ENCODE measurements at places on chromosomes 3 and 15.
A peak's percentile ranks its signal among the peaks of the same experiment; 100 is the strongest.

DNA sequence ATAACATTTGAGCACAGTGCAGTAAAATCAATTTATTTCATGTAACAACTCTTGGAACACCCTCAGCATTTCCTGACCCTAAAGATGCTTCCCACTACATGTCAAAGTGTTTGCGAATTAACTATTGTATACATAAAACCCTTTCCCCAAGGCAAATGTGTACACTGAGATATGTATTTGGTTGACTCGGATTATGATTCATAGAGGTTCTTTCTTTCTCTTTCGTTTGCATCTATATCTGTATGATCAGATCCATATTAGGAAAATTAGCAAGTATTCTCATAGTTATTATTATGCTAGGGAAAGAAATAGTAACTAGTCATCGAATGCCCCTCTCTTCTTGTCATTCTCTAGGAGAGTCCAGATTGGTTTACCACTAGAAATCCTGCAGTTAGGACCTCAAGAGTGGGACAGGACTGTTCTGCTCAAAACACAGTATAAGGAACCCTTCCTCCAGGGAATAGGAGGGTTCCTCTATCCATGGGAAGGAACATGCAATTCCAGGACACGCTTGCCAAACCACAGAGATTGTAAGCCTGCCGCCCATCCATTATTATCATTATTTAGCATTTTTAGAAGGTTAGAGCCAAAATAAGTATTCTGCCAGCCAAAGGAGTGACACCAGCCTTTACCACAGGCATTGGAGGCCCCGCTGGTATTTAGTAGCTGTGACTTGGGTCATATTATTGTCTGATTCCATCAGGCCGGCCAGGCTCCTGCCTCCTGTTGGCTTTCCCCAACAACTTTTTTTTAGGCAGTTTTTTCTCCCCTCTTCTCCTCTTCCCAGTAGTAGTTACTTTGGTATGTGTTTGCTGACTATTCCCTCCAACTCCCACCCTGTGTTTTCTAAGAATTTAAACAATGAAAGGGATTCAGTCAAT lies 100.7 kb downstream of the GALK2 start:
- DNase-seq: no peak

- DNase-seq: no peak
Observed at GRCh38 chr3:126392246-126392645, 2.5 kb upstream of the CFAP100 start.

GRCh38 chr3:99128235-99128634 lies 226.7 kb upstream of the DCBLD2 start:
- DNase-seq: no peak

- DNase-seq: no peak
Observed at GRCh38 chr15:64209680-64210334, 47.0 kb upstream of the PPIB start.

DNA sequence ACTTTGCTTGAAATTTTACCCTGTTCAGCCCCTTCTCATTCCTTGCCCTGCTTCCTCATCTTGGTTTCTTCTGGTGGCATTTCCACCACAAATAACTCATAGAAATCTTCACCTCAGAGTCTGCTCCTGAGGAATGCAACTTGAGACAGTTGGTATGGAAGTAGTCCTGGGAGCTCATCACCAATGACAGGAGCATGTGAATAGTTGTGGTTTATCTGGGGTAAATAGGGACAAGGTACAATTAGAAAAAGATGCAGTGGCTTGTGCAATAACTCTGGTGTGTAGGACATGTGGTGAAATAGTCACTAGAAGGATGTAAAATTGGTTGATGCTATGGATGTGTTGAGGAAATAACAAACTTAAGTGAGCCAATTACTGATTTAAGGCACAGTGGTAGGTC lies 72.7 kb upstream of the CHRNA7 start:
- no peak for DNase-seq

GRCh38 chr15:101056366-101057334 lies 137.5 kb downstream of the LRRK1 start:
- no peak for DNase-seq

DNA sequence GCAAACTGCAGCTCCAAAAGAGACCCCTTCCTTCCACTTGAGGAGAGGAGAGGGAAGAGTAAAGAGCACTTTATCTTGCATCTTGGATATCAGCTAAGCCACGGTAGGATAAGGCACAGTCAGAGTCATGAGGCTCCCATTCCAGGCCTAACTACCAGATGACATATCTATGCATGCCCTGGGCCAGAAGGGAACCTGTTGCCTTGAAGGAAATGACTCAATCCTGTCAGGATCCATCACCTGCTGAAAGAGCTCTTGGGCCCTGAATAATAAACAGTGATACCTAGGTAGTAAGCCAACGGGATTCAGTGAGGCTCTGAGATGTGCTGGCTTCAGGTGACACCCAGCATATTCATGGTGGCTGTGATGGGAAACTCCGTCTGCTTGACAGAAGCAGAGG lies 118.5 kb upstream of the EPHA3 start:
- DNase-seq: no peak

DNA sequence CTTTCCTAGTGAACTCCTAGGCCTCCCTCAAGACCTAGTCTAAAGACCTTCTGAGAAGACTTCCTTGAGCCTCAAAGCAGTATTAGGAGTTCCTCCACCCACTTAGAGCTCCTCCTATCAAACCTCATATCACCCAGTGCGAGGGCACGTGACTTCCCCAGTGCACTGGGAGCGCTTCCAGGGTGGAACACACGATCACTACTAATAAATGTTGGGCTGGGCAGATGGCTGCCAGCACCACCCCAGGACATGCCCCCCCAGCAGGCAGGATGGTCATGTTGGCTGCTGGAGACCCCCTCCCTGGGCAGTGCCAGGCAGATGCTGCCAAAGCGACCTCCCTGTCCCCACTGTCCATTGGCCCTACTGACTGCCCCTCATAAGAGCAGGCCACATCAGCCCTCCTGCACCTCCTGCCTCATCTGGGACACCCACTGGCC lies 8.5 kb upstream of the PLXND1 start:
- no peak for DNase-seq

DNA sequence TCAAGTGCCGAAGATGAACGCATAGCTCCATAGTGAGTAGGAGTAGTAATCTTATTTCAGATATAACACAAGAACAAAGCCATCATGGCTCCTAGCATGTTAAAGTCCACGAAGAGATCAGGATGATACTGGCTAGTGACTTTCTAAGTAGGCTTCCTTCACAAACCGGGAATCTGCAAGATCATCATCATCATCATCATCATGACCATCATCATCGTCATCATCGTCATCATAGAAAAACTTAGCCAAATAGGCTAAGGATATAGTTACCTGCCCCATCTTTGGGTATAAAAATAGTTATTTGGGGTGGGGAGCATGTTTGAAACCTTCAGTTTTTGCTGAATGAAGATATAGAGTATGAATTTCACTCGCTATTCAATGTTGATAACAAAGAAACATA lies 57.9 kb downstream of the PYDC2 start:
- DNase-seq: no peak

DNA sequence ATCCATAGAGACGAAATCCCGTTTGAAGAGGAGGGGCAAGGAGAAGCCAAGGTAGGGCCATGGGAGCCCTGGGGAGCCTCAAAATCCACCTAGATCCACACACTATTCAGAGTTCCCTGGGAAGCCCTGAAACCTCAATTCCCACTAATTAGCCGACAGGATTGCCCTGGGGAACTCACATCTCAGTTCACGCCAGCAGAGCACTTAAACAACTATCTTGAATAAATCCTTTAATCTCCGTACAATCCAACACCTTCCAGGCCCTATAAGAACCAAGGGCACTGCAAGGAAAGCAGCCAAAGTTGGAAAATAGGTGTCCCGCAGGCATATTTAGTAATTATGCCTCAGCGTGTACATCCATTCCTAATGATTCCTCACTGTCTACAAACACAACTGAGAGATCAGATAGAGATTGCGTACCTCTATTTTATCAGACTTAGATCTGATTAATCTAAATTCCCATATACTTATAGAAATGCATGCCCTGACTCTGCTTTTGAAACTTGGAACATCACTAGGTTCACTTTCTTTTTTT lies 25.6 kb upstream of the EIF4A2 start:
- no peak for DNase-seq

GRCh38 chr3:170076715-170077238 lies 39.0 kb downstream of the GPR160 start:
- no peak for DNase-seq

DNA sequence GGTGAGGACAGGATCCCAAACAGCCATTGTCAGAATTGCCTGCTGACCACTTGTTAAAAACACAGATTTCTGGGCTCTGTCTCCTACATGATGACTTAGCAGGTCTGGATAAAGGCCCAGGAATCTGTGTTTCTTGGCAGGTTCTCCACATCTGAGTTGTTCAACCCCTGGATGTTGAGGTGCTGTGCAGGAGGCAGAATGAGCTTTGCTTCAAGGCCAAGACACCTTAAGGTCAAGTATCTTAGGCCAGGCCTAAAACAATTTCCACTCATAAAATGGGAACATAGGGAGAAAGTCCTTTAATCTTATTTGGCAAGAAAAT lies 678.7 kb upstream of the CFAP20DC start:
- no peak for DNase-seq

GRCh38 chr15:68792901-68793766 lies 27.6 kb downstream of the ANP32A start:
- no peak for DNase-seq

DNA sequence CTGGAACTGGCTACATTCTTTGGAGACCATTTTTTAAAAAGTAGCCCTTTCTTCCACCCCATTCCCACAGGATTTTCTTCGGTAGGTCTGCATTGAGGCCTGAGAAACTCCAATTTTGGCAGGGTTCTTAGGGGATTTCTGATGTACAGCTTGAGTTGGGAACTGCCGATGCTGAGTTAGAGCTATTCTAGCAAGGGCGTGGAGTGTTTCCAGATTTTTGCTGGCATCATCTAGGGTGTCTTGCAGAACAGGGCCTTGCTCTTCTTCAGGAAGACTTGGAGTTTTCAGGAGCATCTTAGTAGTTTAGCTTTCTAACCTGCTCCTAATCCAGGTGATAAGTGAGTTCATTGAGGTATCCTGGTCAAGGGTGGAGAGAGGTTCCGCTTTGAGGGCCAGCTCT lies 41.0 kb downstream of the SV2B start:
- DNase-seq: no peak

- peak; percentile 6 for DNase-seq
Observed at GRCh38 chr3:149430216-149430615, 44.3 kb upstream of the TM4SF4 start.

DNA sequence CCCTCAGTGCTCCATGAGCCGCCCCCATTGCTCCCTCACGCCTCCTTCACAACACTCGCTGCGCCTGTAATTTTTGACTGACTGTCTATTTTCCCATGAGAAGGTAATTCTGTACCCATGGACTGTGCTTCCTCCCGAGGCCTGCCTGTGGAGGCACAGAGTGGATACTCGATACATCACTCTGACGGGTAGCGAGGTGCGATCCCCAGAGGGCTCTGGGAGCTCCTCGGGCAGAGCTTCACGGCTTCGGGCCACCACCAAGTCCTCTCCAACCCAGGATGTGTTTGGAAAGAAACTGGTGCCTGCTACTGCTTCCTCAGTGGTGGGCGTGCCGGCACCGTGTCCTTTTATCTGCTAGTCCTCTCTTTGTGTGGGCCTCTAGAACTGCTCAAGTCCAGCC lies 108.6 kb upstream of the DLG1 start:
- DNase-seq: no peak

DNA sequence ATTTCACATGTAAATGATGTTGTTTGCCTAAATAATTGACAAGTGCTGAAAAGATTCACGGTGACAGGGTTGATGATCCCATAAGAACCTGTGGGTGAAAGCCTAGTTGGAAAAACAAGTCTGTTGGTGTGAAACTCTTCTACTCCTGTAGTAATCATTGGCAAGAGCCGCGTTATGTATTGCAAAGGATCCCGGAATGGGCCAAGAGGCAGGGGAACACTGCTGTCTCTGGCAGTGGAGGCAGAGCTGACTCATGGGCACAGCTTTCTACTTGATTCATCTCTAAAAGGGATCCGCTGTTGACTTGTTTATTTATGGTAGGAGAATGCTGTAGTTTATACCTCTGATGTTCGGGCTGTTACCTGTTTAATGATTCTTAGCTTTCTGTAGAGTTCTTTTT lies 63.1 kb downstream of the MAP6D1 start:
- no peak for DNase-seq

- no peak for DNase-seq
Observed at GRCh38 chr3:150014782-150015181, 44.1 kb upstream of the PFN2 start.

DNA sequence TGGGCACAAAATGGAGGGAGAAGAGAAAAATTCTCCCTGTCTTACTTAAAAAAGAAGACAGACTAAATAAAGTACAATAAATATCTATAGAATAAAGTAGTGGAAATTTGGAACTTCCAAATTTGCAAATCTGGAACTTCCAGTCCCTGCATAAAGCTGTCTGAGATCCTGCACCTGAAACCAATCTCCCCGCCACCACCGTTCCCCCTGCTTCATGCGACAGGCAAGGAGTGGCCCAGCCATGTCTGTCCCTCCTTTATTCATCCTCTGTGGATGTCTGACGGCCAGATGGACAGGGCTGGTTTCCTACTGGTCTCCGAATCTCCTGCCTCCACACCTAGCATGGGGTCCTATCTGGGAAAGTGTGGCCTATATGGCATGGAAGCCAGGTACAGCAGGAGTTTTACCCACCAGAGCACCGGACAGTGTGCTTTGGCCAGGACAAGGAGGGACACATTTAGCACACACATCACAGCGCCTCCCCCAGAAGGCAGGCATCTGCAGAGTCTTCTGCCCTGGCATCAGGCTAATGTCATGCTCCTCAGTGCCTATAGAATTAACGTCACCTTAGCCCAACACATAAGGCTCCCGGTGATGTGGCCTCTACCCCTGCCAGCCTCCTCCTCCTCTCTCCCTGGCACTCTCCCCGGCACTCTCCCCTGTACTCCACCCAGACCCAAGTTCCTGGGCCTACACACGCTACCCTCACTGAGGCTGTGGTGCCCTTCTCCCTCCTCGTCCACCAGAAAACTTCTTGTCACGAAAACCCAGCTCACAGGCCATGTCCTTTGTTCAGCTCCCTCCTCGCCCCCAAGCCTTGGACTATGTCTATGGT lies 170.8 kb downstream of the XXYLT1 start:
- DNase-seq: no peak

GRCh38 chr3:71413572-71413971 lies 170.0 kb downstream of the FOXP1 start:
- DNase-seq: no peak

DNA sequence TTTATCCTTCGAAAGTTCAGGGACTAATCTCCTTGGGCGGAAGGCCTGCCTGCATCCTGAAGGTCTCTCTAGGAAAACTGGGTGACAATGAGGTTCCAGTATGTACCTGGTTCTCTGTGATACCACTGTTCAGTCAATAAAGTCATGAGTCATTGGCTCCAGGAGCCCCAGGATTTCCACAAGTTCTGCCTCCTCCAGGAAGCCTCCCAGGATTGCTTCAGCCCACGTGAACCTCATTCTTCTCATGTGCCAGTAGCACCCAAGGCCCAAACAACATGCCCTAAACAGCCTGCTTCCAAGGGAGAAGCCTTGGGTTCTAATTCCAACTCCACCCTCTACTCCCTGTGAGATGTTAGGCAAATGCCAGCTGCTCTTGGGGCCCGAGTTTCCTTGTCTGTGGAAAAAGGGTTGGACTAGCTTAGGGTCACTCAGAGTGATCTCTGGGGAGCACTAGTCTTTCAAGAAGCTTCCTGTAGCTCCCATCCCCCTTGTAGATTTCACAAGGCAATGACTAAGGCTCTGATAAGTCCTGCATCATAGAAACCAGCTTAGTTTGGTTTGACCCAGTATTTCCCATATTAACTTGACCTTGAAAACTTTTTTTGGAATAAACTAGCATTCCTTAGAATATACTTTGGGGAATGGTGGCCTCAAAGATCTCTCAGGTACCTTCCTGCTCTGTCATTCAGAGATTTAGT lies 118.3 kb upstream of the ATP2B2 start:
- no peak for DNase-seq

All from NCI-H1092 (cell line).